A549 treated with Mapracorat at 1 μM for 4 hours (cell line): ENCODE measurements at places on chromosomes 6 and 20. TPM values are rescaled to one million over a fixed set of nuclear protein-coding genes. Genes with fewer than 3 reads are reported as not detected.

Gene ADGRF4
- 11.9 to 15.7 TPM (median 13.3 TPM) in 5 replicates for total RNA-seq

Gene NFATC2
- 7.5 to 10.4 TPM (median 8.6 TPM) in 5 replicates for total RNA-seq

Gene PRRT1
- total RNA-seq: 0.33 to 1.5 TPM (median 0.63 TPM) in 5 replicates

Gene TXLNB
- total RNA-seq: not detected in 5 replicates

Gene GLO1
- total RNA-seq: 88.7 to 103 TPM (median 90.8 TPM) in 5 replicates

Gene CALHM4
- total RNA-seq: not detected in 5 replicates

Gene OR12D3
- total RNA-seq: not detected in 5 replicates

Gene PNLDC1
- 0.10 TPM in 1 of 5 replicates, not detected in the others for total RNA-seq

Gene DAAM2
- total RNA-seq: 0.04 to 0.24 TPM (median 0.13 TPM) in 5 replicates

Gene IYD
- total RNA-seq: not detected in 5 replicates

Gene ETV7
- 0.10 to 0.26 TPM (median 0.15 TPM) in 4 of 5 replicates, not detected in the other for total RNA-seq
